ENCODE measurements at places on chromosomes 1 and 21.

- no peak for DNase-seq
These were observed 41.7 kb upstream of the COA6 start for GRCh38 chr1:234331507-234331906.

DNA sequence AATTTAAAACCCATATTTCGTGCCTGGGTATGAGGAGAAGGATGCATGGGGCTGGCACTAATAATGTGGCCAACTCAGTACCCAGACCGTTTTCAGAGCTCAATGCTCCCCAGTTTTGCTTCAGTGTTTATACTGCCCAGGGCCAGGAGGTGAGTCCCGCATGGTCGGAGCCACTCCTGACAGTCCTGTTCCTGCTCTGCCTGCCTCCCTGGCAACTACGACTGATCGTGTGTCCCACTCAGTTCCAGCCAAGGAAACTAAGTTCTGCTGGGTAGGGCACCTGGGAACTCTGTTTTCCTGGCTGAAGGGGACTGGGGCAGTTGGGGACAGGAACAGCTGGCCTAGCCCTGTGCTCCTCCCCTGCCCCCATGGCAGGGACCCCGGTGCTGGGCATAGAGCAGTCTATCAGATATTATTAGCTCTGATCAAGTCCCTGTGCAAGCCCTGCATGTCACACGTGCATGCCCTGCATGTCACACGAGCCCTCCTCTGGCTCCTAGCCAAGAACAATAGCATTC lies 19.2 kb downstream of the S100A7 start:
- no peak for DNase-seq

DNA sequence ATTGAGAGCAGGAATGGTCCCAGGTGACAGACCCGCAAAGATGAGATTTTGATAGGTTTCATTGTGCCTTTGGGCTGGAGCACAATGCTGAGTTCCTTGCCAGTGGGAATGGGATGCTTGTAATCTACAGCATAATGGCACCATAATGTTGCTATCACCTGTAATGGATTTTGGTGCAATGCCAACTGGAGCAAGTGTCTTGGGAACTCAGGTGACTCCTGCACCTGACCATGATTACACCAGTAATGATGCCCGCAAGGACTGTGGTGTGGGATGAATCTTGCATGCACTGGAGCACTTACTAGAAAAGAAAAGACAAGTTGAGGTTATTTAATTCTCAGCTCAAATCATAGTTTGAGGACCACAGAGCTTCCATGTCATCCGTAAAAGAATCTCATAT lies 96.7 kb downstream of the PTPRU start:
- no peak for DNase-seq

DNA sequence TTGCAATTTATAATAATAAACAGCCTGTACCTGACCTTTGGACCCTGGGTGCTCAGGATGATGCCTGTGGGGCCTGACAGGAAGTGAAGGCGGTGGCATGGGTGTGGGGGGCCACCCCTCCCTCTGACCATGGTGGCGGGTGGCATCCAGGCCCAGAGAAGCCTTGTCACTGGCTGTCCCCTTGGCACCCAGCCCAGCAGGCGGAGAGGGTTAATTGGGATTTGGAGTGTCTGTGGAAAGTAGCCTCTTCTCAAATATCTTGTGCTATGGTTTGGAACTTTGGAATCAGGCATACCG lies 20.5 kb downstream of the SOX13 start:
- DNase-seq, result no peak

- DNase-seq, result no peak
These were observed 78.0 kb upstream of the KCNJ6 start for GRCh38 chr21:37994211-37994610.

DNA sequence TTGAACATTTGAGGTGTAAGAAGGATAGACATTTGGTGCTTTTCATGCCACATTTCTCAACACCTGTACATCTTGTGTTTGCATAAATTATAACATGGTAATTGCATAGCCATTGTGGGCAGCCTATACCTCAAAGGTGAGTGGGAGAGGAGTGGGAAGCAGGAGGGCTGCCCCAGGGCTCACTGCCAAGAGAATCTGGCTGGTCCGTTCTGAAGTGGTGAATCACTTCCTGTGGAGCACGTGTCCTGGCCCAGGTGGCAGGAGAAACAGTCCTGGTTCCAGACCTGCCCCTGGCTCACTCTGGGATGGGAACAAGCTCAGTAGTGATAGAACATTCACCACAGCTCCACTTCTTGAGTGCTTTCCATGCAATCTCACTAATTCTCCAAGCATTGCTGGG lies 11.6 kb upstream of the OLFML2B start:
- DNase-seq, result no peak

DNA sequence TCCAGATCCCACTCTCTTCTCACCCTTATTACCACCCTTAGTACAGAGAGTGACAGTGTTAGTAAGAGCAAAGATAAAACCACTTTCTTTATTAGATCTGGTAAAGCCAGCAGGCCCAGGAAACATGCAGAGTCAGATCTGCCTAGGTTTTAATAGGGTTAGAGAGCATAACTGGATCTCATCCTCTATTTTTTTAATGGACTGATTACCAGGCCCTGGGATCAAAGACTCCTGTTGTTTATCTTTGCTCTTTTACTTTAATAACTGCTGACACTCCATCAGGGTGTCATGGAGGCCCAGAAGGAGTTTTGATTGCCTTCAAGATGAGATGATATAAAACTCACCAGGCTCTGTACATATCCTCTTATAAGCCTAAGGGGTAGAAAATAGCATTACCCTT lies 45.3 kb upstream of the RGS5 start:
- DNase-seq, result no peak

DNA sequence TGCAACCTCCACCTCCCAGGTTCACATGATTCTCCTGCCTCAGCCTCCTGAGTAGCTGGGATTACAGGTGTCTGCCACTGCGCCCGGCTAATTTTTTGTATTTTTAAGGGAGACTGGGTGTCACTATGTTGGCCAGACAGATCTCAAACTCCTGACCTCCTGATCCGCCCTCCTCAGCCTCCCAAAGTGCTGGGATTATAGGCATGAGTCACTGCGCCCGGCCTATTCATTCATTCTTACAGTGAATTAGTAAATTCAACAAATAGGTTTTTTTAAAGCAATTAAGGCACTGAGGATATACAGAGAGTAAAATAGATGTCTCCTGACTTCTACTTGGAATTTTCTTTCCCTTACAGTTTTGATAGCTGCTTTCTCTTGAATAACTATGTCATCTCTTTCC lies 43.5 kb downstream of the CDC42 start:
- DNase-seq, result no peak

DNA sequence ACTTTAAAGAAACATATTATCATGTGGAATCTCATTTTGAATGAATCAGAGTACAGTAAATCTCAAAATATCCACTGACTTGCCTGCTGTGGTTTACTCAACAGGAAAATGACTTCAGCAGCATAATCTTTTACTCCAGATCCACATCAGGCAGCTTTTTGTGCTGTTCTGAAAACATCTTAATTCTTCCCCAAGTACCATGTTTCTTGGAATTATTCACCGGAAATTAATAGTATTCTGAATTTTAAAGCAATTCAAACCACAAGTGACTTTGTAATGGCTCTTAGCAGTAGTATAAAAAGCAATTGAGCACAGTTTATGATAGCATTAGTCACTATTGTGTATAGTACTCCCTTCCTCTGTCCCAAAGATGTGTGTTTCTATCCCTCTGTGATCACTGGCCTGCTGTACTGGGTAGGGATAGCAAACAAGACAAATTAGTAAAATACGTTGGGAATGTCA lies 64.2 kb upstream of the ERRFI1 start:
- DNase-seq, result no peak

GRCh38 chr1:118012515-118013124 lies 83.1 kb downstream of the WDR3 start:
- no peak for DNase-seq

DNA sequence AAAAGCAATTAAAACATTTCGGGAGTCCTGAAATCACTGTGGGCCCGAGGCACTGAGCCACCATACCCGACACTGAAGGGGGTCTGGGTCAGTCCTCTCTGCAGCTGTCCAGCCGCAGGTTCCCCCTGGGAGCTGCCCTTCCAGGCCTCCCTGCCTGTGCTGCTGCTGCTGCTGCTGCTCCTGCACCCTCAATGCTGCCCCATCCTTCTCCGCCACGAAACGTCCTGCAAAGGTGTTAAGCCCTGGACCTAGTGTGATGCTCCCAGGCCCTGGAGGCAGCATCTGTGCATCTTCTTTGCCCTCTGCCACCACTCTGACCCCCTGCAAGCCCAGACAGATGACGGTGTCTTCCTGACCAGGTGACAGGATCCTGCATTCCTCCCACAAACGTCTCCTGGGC lies 513.3 kb downstream of the NPHP4 start:
- no peak for DNase-seq

DNA sequence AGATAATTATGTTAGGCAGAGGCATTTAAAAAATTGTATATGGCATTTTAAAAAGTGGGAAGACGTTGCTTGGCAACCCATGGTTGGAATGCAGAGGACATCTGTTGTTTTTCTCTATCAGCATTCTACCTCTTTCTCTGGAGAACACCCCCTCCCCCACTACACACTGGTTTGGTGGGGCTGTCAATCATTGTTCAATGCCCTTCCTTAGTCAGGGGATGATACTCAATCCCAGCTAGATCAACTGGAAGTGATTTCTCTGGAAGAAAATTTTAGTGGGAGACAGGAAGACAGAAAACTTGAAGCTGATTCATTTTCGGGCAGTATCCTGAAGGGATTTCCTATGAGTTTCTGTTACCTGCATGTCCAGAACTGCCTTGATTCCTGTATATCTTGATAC lies 35.7 kb upstream of the CAP1 start:
- DNase-seq, result no peak

GRCh38 chr1:112862753-112863426 lies 93.1 kb downstream of the SLC16A1 start:
- no peak for DNase-seq

GRCh38 chr1:208189183-208189582 lies 55.0 kb downstream of the PLXNA2 start:
- DNase-seq, result no peak

- no peak for DNase-seq
These were observed 20.4 kb downstream of the AIM2 start for GRCh38 chr1:159056069-159056698.

GRCh38 chr1:154912755-154913154 lies 23.8 kb downstream of the PMVK start:
- DNase-seq, result no peak

GRCh38 chr1:111139324-111139955 lies 453 bp downstream of the DRAM2 start:
- DNase-seq, result peak; percentile 29

DNA sequence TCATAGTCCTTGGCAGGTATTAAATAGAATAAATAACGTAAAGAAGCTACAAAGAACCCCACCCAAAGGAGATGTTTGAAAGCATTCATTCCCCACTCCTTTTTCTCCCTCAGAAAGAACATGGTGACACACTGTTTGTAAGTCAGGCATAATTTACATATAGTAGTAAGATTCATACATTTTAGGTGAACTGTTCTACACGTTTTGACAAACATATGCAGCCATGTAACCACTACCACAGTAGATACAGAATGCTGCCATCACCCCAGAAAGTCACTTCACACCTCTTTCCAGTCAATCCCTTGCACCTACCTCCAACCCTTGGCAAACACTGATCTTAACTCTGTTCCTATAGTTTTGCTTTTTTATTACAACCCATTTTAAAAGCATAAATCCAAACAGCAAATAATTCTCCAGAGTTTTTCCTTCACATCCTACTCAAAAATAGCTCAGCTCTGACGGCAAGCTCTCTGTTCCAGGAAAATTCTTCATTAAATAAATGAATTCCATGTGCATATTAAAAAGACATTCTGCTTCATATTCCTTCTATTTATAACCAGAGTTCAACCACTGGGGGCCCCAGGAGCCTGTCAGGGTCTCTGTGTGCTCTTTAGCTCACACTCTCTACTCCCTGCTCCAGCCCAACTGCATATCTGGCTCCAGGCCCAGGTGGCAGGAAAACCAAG lies 258.8 kb downstream of the PLPP3 start:
- no peak for DNase-seq

DNA sequence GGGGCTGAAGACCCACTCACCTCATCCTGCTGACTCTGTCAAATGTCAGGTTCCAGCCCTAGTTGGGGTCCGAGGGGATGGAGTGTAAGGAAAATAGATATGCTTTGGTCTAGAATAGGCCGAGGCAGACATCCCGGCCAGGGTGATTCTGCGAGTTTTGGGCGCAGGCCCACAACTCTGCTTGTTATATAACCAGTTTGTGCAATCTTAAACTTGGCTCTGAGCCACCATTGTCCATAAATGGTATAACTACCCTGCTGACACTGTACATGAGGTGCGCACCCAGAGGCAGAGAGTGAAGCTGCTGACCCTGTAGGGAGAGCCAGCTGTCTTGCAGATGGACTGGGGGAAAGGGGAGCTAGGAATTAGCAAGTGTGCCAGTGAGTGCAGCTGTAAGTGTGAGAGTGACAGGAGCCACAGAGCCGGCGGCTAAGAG lies 1388.8 kb downstream of the AMY1C start:
- no peak for DNase-seq

DNA sequence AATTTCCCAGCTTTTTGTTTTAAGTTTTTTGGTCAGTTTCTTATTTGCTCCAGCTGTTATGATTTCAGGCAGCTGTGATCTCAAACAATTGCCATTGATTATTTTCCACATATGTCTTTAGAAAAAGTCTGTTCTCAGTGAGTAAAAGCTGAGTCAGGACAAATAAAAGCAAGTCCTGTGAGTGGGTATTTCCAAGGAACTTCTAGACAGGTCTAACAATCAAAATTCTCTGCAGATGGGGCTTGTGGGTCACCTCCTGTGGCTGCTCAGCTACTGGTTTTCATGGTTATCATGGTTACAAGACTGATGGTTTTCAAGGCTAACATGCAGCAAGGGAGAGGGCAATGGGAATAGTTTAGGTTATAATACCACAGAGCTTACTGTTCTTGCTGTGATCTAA lies 585.7 kb downstream of the LMO4 start:
- DNase-seq, result no peak

DNA sequence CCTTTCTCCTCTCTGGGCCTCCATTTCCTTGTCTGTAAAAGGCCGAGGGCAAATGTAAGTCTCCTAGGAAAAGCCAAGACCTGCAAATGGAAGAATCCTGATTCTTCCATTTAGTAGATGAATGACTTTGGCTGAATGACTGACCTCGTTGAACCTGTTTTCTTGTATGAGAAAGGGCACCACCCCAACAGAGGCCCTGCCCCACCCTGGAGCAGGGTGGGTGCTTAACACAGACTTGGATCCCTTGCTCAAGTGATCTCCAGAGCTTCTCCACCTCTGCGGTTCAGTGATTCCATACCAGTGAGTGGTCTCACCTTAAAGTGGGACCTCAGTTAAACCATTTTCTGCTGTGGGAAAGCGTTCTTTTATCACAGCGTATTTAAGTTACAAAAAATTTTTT lies 39.0 kb upstream of the GUCA2B start:
- DNase-seq, result no peak

GRCh38 chr1:90924982-90925381 lies 96.9 kb downstream of the ZNF644 start:
- DNase-seq, result no peak
